ENCODE measurements at places on chromosomes 6 and 20.

DNA sequence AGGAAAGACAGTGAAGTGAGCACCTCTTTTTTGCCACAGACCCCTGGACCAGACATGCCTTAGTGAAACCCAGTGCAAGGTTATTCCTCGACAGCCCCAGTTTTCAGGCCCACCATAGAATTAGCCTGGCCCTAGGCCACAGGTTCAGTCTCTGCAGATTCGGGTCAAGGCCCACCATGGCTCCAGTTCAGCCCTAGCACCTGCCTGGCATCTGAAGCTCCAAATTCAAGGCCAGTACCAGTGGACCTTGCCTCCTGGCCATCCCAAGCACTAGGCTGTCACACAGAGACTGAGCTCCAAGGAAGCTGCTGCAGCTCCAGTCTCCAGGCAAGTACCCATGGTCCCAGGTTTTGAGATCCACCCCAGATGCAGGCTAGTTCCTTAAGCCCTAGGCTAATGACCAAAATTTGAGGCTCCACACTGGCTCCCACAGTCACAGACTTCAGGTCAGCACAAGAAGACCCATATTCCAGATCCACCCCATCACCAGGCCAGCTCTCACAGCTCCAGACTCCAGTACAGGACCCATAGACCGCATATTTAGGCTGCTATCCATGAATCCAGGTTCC is 877.5 kb upstream of the ADGRB3 start:
- DNase-seq, result no peak

DNA sequence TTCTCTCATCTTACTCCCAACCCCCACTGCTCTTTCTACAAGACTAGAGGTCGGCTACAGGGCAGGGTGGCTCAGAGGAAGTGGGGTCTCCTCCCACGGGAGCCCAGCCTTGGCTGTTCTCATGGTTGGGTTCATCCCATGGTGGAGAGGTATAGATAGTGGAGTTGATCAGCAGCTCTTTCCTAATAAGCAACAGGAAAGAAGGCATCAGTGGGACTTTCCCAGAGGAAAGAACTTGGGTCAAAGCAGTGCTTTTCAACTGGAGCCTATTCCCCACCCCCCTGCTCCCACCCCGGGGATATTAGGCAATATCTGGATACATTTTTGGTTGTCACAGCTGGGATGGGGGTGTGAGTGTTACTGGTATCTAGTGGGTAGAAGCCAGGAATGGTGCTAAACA is 200.9 kb downstream of the NFATC2 start:
- DNase-seq, result no peak

- DNase-seq, result no peak
Observed at GRCh38 chr20:33846291-33846935, 35.3 kb downstream of the CHMP4B start.

- DNase-seq, result no peak
Observed at GRCh38 chr6:25387483-25387882, 108.3 kb downstream of the CARMIL1 start.

GRCh38 chr20:44736170-44737021 is 9.3 kb upstream of the KCNK15 start:
- DNase-seq, result no peak

GRCh38 chr6:105967917-105968602 is 118.1 kb upstream of the PRDM1 start:
- no peak for DNase-seq

Measured in hematopoietic multipotent progenitor cell treated with erythropoietin and hydrocortisone succinate and interleukin-3 and kit ligand, for 17 days (in vitro differentiated cells).